Lung (tissue), 17 donors: ENCODE measurements at places on chromosomes 12 and 14. TPM values are rescaled to one million over a fixed set of nuclear protein-coding genes. Genes with fewer than 3 reads are reported as not detected.
A peak's percentile ranks its signal among the peaks of the same experiment; 100 is the strongest.

Gene SYNDIG1L
- 0.74 TPM for total RNA-seq

Gene NFATC4
- 38.6 TPM for total RNA-seq

Gene RAPGEF3
- total RNA-seq, result 11.3 TPM

DNA sequence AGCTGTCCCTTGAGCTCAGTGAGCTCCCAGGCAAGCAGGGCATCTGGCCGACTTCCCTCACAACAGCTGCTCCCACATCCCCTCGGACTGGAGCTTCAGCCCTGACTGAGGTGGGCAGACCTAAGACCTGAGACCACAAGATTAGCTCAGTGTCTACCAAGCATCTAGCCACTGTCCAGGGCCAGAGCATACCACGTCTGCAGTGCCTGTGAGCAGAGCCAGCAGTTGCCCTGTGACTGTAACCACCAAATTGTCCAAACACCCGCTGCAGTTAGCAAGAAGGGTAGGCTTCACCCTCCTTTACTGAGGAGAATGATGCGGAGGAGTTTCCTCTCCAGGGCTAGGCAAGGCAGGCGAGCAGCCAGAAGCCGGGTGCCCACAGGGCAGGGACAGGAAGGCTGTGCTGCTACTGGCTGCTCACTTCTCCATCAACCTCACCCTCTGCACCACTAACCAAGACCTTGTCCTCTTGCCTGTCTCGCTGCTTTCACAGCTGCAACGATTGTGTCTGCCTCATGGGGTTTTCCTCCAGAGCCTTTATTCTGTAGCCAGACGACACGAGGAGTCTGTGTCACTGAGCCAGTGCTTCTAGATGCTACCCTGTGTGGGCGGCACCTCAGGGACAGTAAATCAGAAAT is 53.9 kb downstream of the ANAPC7 start:
- peaks cover 32% of the 10 kb centered on the region for H3K36me3 ChIP-seq
- H3K27me3 ChIP-seq, result no peaks in the 10 kb centered on the region
- H3K4me3 ChIP-seq, result no peak overlapping the region
- no peak overlapping the region for H3K27ac ChIP-seq
- no peaks in the 10 kb centered on the region for H3K4me1 ChIP-seq
- DNase-seq, result no peak

Gene CEBPE
- not detected for total RNA-seq

DNA sequence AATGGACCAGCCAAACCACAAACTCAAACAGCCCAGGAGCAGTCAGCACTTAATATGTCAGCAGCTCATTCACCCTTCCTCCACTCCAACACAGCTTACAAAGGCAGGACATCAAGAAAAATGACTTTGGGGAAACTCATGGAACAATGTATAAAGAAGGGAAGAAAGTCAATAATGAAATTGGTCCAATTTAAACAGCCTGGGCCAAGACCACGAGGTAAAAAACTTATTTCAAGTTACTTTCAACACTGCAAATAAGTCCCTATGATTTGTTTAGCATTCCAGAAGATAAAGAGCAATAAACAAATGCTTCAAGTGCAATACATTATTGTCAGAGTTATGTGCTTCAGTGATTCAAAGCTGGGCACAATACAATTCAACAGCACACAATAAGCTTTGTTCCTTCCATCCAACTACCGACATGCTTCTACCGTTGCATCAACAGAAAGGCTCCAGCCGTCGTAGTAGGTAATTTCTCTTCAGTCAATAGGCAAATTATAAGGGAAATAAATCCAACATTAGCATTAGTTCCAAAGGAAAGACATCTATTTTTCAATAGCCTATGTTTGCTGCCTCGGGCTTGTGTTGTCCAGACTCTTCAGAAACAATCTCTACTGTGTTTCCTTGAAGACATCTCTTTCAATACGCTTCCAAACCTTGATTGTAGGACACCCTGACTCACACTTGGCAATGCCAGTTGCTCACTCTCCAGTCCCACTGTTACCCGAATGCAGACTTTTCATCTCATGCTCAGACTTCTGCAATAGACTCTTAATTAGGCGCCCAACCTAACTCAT is 225.7 kb downstream of the NUAK1 start:
- no peaks in the 10 kb centered on the region for H3K36me3 ChIP-seq
- H3K27ac ChIP-seq, result no peak overlapping the region
- no peaks in the 10 kb centered on the region for H3K27me3 ChIP-seq
- no peak overlapping the region for H3K4me3 ChIP-seq

Gene FSCB
- total RNA-seq, result 0.80 TPM

Gene ADAMTS20
- not detected for total RNA-seq

DNA sequence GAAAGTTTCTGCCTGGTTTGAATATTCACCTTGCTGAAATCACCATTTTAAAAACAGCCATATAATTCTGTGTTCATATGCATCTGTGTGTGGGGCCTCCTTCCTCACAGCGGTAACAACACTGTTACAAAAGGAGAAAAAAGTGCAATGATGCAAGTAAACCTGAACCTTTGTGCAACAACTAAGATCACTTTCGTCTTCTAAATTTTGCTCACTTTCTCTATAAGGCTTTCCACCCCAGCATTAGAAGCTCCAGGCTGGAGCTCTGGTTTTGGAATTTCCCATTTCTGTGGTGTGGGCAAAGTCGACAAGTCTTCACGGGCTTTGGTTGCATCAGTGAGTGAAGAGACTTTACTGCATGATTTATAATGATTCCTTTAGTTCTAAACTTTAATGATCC is 18.4 kb downstream of the FGD6 start:
- no peaks in the 10 kb centered on the region for H3K36me3 ChIP-seq
- no peak for DNase-seq
- no peak overlapping the region for H3K27ac ChIP-seq
- H3K27me3 ChIP-seq, result no peaks in the 10 kb centered on the region
- peaks cover 1% of the 10 kb centered on the region for H3K4me1 ChIP-seq

DNA sequence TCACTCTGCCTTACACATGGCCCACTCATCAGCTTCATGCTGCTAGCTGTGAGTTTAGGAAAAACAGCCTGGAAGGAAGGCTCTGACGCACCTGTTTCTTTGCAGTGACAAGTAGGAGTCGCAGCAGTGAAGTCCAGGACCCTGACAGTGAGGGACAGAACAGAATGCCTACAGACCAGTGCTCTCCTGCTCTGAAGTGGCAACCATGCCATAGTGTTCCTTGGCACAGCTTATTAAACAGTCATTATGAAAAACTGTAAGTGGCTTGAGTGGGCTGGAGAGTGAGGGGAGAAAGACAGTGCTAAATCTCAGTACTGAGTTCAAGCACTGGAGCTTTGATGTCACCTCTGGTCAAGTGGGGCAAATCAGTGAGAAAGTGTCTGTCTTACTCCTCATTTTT is 61.7 kb downstream of the MYRFL start:
- H3K27ac ChIP-seq, result no peak overlapping the region
- H3K4me3 ChIP-seq, result no peak overlapping the region
- no peak for DNase-seq
- H3K36me3 ChIP-seq, result no peaks in the 10 kb centered on the region

- H3K4me1 ChIP-seq, result no peaks in the 10 kb centered on the region
- no peaks in the 10 kb centered on the region for H3K27me3 ChIP-seq
Observed at GRCh38 chr14:99821519-99822508, 28.6 kb downstream of the EML1 start.

GRCh38 chr14:49879646-49880204 is 13.2 kb upstream of the ARF6 start:
- no peaks in the 10 kb centered on the region for H3K36me3 ChIP-seq
- no peaks in the 10 kb centered on the region for H3K27me3 ChIP-seq
- H3K4me3 ChIP-seq, result no peak overlapping the region
- DNase-seq, result peak; percentile 48
- H3K4me1 ChIP-seq, result no peaks in the 10 kb centered on the region
- no peak overlapping the region for H3K27ac ChIP-seq

DNA sequence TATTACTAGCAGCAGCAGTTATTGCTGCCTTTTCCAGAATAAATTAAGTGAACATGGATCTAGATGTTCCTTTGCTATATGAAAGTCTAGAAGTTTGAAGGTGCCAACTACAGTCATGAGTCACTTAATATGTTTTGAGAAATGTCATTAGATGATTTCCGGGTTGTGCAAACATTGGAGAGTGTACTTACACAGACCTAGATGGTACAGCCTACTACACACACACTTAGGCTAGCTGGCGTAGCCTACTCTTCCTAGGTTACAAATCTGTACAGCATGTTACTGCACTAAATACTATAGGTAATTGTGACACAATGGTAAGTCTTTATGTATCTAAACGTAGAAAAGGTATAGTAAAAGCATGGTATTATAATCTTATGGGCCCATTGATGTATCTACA is 368.1 kb downstream of the PDZRN4 start:
- no peak overlapping the region for H3K4me3 ChIP-seq
- no peak for DNase-seq
- H3K27me3 ChIP-seq, result no peaks in the 10 kb centered on the region
- no peaks in the 10 kb centered on the region for H3K4me1 ChIP-seq
- no peaks in the 10 kb centered on the region for H3K36me3 ChIP-seq
- no peak overlapping the region for H3K27ac ChIP-seq

DNA sequence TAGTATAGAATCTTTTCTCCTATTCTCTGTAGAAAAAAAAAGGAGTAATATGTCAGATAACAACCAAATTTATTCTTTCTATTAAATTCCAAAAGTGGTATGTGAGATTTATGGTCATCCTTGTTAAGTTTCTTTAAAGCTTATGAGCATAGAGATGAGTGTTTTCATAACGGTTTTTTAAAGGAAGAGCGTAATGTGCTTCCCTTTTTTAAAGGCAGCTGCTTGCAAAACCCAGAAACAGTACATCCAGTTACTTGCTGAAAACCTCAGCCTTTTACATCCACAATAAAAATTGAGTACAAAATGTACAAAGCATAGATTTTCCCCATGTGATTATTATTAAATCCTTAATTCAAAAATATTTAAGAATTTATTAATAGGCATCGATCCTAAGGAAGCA is 53.6 kb upstream of the CD163 start:
- no peak overlapping the region for H3K27ac ChIP-seq
- no peak overlapping the region for H3K4me3 ChIP-seq
- H3K4me1 ChIP-seq, result no peaks in the 10 kb centered on the region
- no peak for DNase-seq

Gene MCRS1
- 55.8 TPM for total RNA-seq

DNA sequence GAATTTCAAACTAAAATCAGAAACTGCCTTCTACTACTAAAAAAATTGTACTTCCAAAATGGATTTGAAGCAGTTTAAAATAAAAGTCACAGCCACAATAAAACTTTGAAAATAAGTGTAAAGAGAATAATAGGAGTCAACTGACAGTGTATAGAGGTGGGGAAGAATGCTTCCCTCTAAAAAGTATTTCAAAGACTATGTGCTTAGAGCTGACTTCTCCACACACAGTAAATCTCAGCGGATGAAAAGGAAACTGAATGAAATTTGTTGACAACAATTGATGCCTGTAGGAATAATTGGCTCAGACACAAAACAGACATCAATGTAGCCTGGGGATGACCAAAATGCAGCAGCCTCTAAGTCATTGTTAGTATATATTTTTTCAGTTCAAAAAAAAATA is 7.9 kb downstream of the IGF1 start:
- no peak overlapping the region for H3K4me3 ChIP-seq
- no peak for DNase-seq
- H3K27ac ChIP-seq, result no peak overlapping the region
- H3K27me3 ChIP-seq, result no peaks in the 10 kb centered on the region
- H3K4me1 ChIP-seq, result peaks cover 22% of the 10 kb centered on the region
- H3K36me3 ChIP-seq, result no peaks in the 10 kb centered on the region

Gene LPAR5
- 1.9 TPM for total RNA-seq

- no peaks in the 10 kb centered on the region for H3K27me3 ChIP-seq
- no peak overlapping the region for H3K27ac ChIP-seq
- H3K4me1 ChIP-seq, result no peaks in the 10 kb centered on the region
- no peak overlapping the region for H3K4me3 ChIP-seq
Observed at GRCh38 chr14:42229976-42230375, 623.3 kb downstream of the LRFN5 start.

DNA sequence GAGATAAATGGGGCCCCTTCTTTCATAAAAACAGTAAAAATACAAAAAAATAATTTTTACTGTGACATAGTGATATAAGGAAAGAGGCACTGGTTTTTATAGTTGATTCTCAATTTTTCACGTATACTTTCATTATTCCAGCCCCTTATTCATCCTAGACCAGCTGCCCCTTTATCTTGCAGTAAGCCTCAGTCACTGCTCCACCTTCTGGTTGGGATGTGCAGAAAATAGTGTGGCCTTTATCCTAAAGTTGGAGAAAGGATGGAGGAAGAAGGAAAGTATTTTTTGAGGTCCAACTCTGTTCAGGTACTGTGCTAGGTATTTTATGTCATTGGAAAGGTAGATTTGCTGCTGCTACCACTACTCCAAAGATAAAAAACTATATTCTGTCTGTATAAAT is 172.7 kb downstream of the ANO6 start:
- no peaks in the 10 kb centered on the region for H3K4me1 ChIP-seq
- no peaks in the 10 kb centered on the region for H3K27me3 ChIP-seq
- peak; percentile 79 for DNase-seq
- no peak overlapping the region for H3K27ac ChIP-seq
- H3K36me3 ChIP-seq, result peaks cover 21% of the 10 kb centered on the region

DNA sequence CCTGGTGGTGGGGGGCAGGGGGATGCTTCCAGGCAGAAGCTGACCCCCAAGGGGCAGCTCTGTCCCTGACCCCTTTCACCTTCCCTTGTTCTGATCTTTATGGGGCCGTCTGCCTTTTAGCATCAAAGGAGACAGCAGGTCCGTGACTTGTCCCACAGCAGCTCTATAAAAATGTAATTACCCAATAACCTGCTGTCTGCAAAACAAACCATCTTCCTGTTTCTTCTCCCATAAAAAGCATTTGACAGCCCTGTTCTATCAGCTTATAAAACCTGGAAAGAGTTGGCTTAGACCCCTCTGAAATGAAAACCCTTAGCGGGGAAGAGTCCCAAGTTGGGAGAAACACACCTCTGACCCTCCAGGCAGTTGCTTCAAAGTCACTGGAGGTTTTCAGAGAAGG is 416.9 kb downstream of the MED13L start:
- H3K27me3 ChIP-seq, result no peaks in the 10 kb centered on the region
- H3K4me1 ChIP-seq, result no peaks in the 10 kb centered on the region
- no peaks in the 10 kb centered on the region for H3K36me3 ChIP-seq
- no peak overlapping the region for H3K4me3 ChIP-seq
- no peak for DNase-seq

DNA sequence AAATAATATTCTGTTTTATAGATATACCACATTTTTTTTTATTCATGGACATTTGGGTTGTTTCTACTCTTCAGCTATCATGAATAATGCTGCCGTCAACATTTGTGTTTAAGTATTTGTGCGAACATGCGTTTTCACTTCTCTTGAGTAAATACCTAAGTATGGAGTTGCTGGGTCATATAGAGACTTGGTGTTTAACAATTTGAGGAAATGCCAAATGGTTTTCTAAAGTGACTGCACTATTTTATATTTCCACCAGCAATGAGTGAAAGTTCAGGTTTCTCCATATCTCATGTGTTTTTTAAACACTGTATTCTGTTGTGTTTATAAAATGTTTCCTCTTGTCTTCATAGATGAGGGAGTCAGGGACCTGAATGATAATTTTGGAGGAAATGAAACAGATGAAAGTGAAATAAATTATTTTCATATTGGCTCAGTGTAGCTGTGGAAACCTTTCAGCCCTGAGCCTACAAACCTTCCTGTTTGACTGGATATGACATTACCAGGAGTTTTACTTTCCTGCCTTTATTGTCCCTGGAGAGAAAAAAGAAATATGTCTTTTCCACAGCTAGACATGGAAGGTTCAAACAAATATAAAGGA is 26.3 kb downstream of the DAAM1 start:
- no peaks in the 10 kb centered on the region for H3K36me3 ChIP-seq
- peaks cover 62% of the 10 kb centered on the region for H3K4me1 ChIP-seq
- no peak overlapping the region for H3K27ac ChIP-seq
- H3K27me3 ChIP-seq, result no peaks in the 10 kb centered on the region
- no peak overlapping the region for H3K4me3 ChIP-seq
- no peak for DNase-seq

- H3K36me3 ChIP-seq, result no peaks in the 10 kb centered on the region
- no peaks in the 10 kb centered on the region for H3K4me1 ChIP-seq
- no peaks in the 10 kb centered on the region for H3K27me3 ChIP-seq
- peak; percentile 69 for DNase-seq
Observed at GRCh38 chr14:66359500-66359899, 126.7 kb upstream of the CCDC196 start.
